Fibroblast of skin of right quadriceps (primary cell): ENCODE measurements at places on chromosomes 5 and 9.

DNA sequence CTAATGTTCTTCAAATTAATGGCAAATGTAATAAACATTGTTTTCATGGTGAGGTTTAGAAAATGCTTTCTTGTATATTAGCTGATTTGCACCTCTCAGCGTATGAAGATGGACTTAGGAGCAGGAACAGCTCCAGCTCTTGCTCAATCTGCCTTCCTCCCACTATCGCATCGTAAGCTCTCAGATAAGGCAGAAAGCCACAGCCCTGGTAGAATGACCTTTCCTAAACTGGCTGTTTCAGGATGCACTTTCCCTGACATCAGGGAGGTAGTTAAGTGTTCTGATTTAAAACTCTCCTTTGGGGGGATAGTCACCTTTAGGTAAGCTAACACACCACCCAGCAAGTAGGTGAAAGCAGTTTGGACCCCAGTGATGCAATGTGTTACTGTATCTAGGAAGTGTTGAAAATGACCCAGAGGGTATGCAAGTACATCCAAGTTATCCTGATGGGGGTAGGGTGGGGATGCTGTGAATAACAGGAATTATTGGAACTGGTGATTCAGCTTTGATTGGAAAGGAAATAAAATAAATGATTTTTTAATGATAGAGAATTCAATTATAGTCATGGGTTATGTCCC, 72.3 kb downstream of the LMNB1 start:
- DNase-seq: no peak

GRCh38 chr9:109972026-109972882, 192.3 kb downstream of the PALM2AKAP2 start:
- no peak for DNase-seq

DNA sequence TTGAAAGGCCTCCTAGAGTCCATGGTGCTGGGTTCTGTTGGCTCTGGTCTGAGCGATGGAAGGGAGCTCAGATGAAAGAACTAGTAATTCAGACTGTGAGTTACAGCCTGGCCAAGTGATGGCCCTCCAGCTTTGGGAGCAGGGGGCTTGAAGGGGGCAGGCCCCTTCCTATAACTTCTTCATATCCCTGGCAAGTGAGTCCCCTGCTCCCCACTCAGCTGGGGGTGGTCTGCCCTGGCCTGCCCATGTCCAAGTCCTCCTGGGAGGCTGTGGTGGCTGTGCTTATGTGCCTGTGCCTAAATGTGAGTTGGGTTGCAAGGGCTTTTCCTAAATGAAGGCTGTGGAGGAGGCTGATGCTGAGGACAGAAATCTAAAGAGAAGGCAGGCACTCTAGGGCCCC, 80.1 kb downstream of the MACROH2A1 start:
- no peak for DNase-seq

- no peak for DNase-seq
Measured at GRCh38 chr9:74496406-74496805, 729 bp upstream of the RORB start.
